ENCODE measurements at places on chromosomes 1 and 21.

- DNase-seq, result no peak
These were observed 173.5 kb downstream of the DISC1 start for GRCh38 chr1:231800108-231800507.

GRCh38 chr1:220176540-220176939 is 82.6 kb downstream of the IARS2 start:
- DNase-seq, result no peak

GRCh38 chr1:164588516-164589341 is 29.7 kb downstream of the PBX1 start:
- DNase-seq, result no peak

- no peak for DNase-seq
These were observed 17.7 kb upstream of the ADGRB2 start for GRCh38 chr1:31781756-31782371.

- no peak for DNase-seq
These were observed 75.5 kb downstream of the PRDM2 start for GRCh38 chr1:13775459-13775858.

GRCh38 chr21:41481191-41481590 is 26.8 kb downstream of the TMPRSS2 start:
- no peak for DNase-seq

GRCh38 chr1:167289966-167290365 is 69.3 kb downstream of the POU2F1 start:
- DNase-seq, result no peak

GRCh38 chr1:181911715-181912114 is 149.8 kb downstream of the ZNF648 start:
- DNase-seq, result no peak

GRCh38 chr1:217896490-217896889 is 265.3 kb downstream of the SPATA17 start:
- no peak for DNase-seq

DNA sequence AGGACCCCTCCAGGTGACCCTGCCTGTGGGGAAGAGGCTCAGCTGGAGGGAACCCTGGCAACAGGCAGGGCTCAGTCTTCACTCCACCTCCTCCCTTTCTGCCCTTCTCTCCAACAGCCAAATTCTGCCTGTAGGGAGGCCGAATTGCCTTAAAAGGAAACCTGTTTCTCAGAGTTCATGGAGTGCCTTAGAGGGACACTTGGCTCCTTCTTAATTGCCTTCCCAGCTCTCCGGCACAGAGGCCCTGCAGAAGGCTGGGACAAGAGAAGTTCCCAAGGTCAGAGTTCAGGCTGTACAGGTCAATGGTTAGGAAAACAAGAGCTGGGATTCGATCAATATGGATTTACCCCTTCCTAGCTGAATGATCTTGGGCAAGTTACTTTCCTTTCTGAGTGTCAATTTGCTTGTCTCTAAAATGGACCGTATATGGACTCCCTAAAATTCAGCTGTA is 6.2 kb downstream of the CSRP1 start:
- no peak for DNase-seq

GRCh38 chr1:222124602-222125001 is 382.7 kb upstream of the DUSP10 start:
- DNase-seq, result no peak

DNA sequence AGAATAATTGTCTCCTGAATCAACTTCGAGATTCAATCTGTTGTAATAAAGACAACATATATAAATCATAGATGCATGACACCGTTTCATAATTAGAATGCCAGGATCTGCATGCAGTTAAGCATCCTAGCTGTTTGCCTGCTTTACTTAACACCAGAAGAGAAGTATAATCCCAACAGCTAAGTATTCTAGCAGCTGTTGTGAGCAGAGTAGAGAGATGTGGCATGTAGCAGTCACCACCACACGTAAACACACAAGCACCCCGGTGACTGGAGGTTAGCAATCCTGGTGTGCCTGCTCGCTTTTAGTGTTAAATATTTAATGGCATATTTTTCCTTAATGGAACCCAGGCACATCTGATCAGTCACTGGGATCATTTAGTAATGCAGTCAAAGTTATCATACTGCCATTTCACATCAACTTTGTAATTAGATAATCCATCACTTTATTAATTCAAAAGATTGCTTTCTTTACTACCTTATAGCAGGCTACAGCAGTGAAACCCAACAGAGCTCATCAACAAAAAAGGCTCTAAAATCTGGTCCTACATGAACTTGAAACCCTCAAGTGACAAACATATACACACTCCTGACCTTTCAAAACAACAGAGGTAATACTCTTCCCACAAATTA is 187.9 kb downstream of the SMYD3 start:
- no peak for DNase-seq

DNA sequence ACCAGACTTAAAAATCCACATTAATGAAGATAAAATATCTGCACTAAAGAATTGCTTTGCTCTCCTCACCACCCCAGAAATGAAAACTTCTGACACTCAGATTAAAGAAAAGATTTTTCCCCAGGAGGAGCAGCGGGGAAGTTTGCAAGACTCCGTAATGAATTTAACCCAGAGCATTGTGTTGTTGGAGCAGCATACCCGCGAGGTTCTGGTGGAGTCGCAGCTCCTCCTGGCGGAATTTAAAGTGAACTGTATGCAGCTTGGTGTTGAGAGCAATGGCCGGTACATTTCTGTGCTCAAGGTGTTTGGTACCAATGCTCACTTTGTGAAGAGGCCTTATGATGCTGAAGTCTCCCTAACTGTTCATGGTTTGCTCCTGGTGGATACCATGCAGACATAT is 46.4 kb downstream of the VPS13D start:
- DNase-seq, result no peak

DNA sequence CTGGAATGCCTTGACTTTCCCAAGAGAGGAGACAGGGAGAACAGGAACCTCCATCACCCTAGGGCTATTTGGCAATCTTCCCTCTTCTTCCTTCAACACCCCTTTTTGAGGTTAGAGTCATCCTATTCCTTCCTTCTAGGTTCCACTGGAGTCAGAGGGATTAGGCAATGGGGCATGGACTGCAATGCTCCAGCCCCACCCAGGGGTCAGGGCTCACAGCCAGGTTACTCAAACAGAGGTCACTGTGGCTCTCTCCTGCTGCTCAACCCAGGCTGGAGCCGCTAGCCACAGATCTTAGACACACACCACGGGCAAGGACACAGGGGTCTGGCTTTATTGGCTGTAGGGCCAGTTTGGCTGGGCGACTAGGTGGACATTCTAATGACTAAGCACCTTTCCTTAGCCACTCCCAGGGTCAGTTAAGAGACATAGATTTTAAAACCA is 145.5 kb upstream of the NRIP1 start:
- DNase-seq, result no peak

- DNase-seq, result no peak
These were observed 193.2 kb downstream of the FMN2 start for GRCh38 chr1:240284656-240285414.

DNA sequence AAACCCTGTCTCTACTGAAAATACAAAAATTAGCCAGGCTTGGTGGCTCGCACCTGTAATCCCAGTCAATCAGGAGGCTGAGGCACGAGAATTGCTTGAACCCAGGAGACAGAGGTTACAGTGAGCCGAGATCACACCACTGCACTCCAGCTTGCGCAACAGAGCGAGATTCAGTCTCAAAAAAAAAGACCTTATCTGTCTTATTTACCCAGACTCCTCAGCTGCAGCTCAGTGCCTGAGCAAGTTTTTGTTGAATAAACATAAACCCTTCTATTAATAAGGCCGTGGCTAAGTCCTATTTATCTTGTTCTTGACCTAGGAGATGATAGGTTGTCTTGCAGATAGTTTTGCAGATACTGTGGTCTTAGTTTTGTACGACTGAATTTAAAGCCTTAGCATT is 136.4 kb upstream of the TMEM51 start:
- no peak for DNase-seq

DNA sequence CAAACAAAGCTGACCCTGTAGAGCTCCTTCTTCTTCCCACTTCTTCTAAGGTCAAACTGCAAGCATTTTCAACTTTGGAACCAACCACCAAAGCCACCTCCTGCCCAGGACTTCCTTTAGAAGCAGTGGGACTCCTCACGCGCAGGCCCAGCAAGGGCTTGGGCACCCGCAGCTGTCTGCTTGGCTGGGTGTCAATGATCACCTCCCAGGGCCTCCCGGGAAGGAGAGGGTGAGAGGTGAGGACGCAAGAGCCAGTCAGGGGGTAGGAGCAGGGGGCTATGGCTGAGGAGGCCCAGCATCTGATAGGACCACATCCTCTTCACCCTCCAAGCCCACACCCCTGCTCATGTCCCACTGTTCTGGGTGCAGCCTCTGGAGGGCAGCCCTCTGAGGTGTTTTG is 10.2 kb downstream of the KLHL21 start:
- no peak for DNase-seq

GRCh38 chr1:42439940-42440339 is 15.9 kb downstream of the ZMYND12 start:
- DNase-seq, result no peak

- no peak for DNase-seq
These were observed 414.2 kb downstream of the PTPRU start for GRCh38 chr1:29650476-29650875.

GRCh38 chr1:67264899-67265298 is 42.8 kb upstream of the IL12RB2 start:
- DNase-seq, result no peak

- DNase-seq, result no peak
These were observed 826 bp upstream of the CA14 start for GRCh38 chr1:150256554-150257341.

- no peak for DNase-seq
These were observed 6.0 kb downstream of the MIER1 start for GRCh38 chr1:66930823-66931174.

DNA sequence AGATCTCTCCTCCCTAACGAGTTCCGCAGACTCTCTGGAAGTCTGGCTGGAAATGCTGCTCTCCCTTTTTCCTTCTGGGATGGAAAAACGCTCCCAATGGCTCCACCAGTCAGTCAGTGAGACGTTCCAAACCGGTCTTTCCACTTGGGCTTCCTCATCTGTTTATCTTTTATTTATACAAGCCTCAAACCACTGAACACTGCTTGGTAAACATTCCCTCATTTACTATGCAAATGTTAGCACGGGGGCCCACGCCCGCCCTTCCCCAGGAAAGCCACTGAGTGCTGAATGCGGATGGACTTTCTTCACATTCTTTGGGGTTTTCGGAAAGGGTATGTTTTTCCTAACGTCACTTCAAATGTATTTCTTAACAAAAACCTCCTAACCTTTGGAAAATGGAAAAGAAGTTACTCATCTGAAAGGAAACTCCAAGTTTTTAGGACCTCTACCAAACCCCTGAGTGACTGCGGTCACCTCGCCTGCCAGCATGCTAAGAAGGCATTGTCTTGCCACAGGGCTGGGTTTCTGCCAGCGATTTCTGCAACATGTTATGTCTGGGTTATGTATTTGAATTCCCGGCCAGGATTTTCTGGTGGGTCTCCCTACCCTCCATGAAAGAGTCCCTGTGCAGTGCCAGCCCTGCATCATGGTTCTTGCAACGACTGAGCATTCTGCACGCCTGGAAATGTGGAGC is 14.0 kb upstream of the UMODL1 start:
- no peak for DNase-seq

DNA sequence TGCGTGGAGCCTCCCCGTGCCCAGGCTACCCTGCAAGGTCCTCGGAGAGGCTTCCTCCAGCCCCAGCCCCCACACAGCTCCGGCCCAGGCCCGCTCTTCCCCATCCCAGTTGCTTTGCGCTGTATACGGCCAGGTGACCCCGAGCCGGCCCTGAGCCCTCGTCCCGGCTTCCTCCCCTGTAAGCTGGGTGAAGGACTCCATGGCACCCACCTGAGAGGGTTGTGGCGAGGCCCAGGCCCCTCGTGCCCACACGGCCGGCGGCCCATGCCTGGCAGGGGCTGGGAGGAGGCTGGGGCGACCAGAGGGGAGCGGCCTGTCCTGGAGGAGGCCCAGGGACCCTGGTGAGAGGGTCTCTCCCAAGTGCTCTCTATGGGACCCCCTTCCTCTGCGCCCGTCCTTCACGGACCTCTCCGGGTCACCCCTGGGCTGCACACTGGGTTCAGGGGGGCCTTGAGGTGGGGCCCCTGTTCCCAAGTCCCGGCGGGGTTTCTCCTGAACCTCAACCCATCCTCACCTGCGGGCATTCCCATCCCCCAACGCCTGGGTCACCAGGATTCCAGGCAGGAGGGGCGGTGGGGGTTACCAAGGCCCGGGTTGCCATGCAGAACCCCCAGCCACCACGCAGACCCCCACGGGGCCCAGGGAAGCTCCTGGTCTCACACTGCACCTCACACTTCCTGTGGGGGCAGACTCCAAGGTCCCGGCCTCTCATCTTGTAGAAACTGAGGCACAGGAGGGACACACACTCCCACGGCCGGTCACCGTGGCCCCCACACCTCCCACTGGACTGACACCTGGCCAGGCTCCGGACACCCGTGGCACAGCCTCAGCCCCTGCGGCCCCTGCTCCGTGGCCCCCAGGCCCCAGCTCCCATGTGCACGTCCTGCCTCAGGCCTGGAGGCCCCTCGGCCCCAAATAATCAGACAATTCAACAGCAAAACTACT is 25.2 kb downstream of the COL6A1 start:
- DNase-seq, result no peak

GRCh38 chr1:207499573-207499972 is 3.6 kb downstream of the CR1 start:
- peak; percentile 74 for DNase-seq

- DNase-seq, result peak; percentile 50
These were observed 29.3 kb upstream of the USP1 start for GRCh38 chr1:62407398-62408009.

DNA sequence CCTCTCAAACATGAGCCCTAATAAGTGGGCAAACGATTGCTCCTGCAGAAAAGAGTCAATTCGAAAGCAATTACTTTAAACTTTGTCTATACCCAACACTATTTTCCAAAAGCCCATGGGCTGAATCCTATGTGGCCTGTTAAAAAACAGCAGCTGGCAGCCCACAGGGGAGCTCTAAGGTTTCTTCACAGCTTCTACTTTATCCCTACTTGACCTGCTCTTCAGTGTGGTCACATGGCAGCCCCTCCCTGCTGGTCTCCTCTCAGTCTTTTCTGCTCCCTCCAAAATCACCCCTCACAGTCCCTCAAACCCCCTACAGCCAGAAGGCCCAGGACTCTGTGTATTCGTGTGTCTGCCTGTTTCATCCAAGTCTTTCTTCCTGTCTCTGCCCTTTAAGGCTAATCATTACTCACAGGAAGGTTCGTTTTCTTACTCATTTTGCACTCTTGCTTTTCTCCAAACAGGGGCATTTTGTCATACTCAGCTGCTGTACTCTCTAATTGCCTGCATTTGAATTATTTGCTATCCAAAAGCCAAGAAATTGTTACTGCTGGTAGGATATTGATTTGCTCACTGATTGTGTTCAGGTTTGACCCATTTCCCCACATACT is 62.4 kb upstream of the FAM3B start:
- DNase-seq, result no peak

GRCh38 chr1:82923931-82924330 is 1075.0 kb downstream of the TTLL7 start:
- no peak for DNase-seq

DNA sequence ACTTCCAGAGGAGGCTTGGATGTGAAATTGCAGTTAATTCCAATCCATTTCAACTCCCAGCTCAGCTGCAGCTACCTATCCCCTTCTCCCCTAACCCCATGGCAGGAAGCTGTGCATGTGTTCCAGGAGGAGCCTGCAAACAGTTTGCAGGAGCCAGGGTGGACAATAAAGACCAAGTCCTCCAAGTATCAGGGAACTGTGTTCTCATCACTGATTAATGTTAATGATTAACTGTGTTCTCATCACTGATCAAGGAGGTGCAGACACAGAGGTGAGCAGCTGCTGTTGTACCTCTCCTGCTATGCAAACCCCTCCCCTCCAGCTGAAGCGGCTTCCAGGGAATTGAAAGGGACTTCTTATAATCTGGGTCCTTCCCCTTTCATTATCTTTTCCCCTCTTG is 19.2 kb downstream of the CLDN19 start:
- no peak for DNase-seq

All from GM20000 (cell line).